CD4-positive, alpha-beta T cell treated with Interleukin-17A for 4 hours (primary cell): ENCODE measurements at places on chromosomes 1 and 21.

DNA sequence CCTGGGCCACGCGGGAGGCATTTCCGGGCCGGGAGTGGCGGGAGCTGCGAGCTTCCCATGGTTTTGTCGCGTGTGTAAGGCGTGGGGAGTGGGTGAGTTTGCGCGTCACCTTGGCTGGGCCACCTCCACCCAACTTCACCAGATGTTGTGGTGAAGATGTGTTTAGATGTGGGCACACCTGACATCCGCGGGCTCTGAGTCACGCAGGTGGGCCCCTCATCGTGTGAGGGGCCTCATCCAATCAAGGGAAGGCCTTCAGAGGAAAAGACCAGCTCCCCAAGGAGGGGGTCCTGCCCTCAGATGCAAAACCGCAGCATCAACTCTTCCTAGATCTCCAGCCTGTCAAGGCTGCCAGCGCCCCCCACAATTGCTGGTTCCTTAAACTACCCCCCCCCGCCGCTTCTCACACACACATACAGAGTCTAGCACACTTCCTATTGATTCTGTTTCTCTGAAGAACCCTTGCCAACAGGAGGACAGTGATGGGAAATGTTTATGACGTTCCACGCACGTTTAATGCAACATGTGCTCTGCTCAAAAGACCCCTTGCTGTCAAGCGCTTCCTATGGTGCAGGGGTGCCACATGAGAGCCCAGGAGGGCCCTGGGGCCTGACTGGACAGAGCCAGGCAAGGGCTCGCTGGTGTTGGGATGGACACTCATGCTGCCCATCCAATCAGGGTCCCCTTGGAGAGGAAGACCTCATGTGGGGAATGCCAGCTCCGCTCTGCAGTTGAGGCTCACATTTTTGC lies 11.9 kb downstream of the ACTRT2 start:
- peak; percentile 66 for DNase-seq

GRCh38 chr1:231612393-231613089 lies 14.0 kb upstream of the DISC1 start:
- DNase-seq = peak; percentile 63

DNA sequence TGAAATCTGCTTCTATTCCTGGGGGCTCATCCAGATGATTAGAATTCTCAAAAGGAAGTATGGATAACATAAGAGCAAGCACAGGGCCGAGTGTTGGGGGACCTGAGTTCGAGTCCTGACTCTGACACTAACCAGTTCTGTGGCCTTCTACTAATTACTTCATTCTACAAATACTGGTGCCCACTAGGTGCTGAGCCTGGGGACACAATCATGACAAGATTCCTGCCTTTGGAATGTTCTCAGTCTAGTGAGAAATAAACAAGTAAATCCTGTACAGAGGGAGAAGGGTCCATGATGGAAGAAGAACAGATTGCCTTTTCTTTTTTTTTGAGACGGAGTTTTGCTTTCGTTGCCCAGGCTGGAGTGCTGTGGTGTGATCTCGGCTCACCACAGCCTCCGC lies 2.2 kb upstream of the NUAK2 start:
- DNase-seq = no peak

DNA sequence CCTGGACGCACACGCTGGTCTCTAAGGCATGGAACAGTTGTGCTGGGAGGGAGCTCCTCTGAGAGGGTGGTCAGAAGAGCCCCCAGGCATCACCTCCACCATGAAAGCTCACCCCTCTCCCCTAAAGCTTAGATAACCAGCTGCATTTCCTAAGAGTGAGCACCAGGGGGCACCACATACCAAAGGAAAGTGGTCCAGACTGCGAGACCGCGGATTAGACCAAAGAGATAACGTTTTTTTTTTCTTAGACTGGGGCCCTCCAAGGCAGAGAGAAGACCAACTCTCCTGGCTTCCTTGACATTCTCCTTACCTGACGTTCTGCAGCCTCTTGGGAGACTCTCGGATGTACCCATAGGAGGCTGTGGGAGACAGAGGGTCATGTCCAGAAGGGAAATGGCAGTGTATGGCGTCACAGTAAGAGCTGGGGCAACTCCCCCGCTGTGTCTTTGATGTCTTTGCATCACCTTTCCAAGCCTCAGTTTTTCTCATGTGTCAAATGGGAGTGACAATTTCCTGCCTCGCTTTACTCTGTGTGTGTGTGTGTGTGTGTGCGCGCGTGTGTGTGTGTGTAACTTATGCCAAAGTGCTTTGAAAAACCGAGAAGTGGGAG lies 12.3 kb upstream of the IFNLR1 start:
- DNase-seq = peak; percentile 82

GRCh38 chr21:32329776-32330175 lies 31.1 kb downstream of the MRAP start:
- DNase-seq = no peak

GRCh38 chr1:109761227-109762038 lies 2.3 kb downstream of the EPS8L3 start:
- no peak for DNase-seq

DNA sequence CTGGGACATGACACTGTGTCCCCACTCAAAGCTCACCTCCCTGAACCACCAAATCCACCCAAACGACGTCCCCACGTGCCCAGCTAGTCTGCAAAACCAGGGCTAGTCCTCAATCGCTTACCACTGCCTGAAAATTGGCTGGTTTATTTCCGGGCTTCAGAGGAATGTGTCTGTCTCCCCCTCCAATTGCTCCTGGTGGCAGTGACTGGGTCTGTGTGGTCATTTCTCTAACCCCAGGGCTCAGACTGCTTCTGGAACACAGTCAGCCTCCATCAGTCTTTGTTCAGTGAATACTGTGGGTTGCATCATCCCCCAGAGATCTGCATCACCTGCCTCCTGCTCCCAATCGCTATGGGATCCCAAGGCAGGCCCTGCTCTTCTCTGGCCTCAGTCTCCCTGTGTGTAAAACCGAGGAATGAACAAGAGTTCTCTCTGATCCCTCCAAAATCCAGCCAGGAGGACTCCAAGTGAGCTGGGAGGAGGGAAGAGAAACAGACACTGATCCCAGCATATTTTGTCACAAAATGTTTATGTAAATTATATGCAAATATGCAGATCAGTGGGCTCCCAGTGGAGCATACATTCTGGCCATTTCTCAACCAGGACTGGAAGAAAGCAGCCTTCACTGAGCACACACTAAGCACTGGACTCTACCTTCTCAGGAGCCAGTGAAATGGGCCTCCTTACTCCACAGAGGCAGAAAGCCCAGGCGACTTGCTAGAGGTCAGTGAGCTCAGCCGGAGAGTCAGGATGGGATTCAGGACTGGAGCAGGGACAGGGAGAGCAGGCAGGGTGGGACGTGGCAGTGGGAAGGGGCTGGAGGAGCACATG lies 20.9 kb downstream of the SDC3 start:
- no peak for DNase-seq

- no peak for DNase-seq
Observed at GRCh38 chr21:45383111-45383614, 21.8 kb upstream of the COL18A1 start.

- DNase-seq = no peak
Observed at GRCh38 chr1:54404263-54404662, 1.9 kb downstream of the SSBP3 start.

DNA sequence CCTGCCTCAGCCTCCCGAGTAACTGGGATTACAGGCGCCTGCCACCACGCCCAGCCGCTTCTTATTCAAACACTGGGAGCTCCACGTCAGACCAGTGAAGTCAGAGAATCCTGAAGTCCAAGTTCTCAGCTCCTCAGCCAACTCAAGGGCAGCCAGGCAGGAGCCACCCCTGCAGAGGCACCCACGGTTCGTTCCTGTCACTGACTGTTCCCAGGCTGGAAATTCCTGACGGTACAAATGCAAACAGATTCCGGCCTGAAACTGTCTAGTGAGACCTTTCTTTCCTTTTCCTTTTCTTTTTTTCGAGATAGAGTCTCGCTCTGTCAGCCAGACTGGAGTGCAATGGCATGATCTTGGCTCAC lies 11.7 kb downstream of the SLC35E2B start:
- no peak for DNase-seq

- no peak for DNase-seq
Observed at GRCh38 chr1:116997636-116998035, 3.9 kb upstream of the CD101 start.

- no peak for DNase-seq
Observed at GRCh38 chr1:23651069-23651808, 40.4 kb upstream of the RPL11 start.

- no peak for DNase-seq
Observed at GRCh38 chr1:14262637-14263036, 335.8 kb upstream of the KAZN start.

- DNase-seq = peak; percentile 46
Observed at GRCh38 chr1:156368889-156369684, at the start of gene RHBG. RHBG (plus strand) TSS chr1:156369211; CDS start chr1:156369250, 39 bp downstream.

GRCh38 chr1:110643879-110644472 lies 30.8 kb downstream of the KCNA3 start:
- peak; percentile 31 for DNase-seq

GRCh38 chr1:180927841-180928240 lies 15.1 kb downstream of the KIAA1614 start:
- no peak for DNase-seq

DNA sequence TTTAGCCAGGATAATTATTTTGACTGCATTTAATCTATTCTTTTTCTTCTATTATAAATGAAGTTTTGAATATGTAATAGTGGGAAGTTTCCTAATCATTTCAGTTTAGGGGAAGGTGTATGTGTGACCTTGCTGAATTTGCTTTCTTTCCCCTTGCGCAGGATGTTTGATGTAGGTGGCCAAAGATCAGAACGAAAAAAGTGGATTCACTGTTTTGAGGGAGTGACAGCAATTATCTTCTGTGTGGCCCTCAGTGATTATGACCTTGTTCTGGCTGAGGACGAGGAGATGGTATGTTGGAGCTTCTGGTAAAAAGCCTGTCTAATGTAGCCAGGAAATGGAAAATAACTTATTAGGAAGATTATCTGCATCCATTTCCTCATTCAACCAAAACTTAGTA lies 33.4 kb downstream of the GNAT2 start:
- no peak for DNase-seq

DNA sequence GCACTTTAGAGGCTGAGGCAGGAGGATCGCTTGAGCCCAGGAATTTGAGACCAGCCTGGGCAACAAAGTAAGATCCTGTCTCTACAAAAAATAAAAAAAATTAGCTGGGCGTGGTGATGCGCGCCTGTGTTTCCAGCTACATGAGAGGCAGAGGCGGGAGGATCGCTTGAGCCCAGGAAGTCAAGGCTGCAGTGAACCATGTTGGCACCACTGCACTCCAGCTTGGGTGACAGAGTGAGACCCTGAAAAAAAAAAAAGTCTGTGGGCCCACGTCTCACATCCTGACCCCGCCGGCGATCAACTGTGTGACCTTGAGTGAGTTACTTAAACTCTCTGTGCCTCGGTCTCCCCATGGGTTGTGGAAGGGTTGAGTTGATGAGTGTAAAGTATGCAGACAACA lies 12.7 kb upstream of the ZBTB21 start:
- DNase-seq = no peak

DNA sequence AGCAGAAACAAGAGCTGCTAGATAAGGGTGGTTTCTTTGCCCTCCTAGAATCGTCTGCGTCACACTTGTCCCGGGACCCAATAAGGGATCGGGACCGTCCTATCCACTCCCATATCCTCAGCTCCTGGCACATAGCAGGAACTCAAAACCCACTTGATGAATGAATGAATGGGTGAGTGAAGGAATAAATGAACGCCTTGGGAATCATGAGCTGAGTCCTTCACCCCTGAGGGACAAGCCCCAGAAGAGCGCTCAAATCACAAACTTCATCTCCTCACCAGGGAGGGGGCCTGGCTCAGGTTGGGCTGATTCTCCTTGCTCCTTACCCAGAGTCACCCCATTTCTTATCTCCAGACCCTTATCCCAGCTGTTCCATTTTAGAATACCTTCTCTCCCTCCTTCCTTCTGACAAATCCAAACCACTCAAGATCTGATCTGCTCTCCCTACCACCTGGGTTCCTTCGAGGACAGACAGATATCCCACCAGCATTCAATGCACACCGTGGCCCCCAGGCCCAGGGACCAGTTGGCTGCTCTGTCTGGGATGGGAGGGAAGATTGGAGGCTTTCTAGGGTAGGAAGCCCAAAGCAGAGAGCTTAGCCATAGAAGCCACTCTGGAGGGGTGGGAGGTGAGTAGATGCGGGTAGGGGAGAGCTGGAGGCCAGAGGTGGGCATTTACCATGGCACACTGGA lies 643 bp upstream of the MOB3C start:
- DNase-seq = no peak

- DNase-seq = no peak
Observed at GRCh38 chr1:86396498-86396890, 371 bp upstream of the ODF2L start.

DNA sequence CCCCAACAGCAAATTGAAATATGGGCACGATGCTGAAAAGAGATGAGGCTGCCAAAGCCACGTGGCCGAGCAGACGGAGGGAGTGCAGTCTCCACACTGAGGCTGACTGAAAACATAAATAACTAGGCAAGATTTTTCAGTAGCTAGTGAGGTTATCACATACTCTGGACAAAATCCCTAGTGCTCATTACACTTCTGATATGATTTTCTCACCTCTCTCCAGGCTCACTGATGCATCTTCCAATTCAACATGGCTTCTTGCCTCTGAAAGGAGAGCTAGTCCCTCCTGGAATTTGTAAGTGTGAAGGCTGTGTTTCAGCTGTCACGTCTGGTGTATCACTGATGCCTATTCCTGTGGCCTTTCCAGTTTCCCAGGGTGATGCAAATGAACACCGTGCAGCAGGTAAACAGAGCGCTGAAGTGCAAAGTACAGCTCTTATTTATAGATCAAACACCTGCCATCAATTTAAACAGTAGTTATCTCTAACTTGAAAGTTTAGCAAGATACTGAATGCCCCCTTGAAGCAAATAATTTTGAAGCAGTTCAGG lies 656.1 kb downstream of the KIF26B start:
- DNase-seq = no peak

DNA sequence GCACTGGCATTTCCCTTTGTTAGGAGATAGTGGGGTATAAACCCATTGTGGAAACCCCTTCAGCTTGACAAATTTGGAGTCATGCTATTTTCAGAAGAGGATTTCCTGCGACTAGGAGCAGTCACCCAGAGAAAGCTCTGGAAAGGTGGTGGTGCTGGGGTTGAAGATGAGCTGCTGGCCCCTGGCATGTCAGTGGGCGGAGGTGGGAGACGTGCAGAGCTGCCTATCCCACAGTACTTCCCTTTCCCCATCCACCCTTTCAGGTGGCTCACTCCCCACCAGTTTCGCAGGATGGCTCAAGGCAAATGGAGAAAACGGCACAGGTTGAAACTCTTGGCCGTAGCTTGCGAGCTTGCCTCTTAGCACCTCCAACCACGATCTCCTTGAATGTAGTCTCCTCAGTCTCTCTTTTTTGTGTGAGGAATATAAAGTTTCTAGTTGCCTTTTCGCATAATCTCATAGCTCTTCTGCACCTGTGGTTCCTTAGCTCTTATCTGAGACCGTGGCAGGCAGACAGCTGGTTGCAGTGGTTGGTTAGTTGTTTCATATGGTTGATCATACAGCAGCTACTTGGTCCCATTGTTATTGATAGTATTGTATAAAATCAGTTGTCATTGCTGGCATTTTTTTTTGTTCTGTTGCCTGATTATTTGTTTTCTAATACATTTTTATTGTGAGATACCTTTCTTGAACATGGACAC lies 48.2 kb downstream of the ADARB1 start:
- DNase-seq = no peak
